IPS DF 19.7 (cell line): ENCODE measurements at places on chromosomes 5 and 9.

DNA sequence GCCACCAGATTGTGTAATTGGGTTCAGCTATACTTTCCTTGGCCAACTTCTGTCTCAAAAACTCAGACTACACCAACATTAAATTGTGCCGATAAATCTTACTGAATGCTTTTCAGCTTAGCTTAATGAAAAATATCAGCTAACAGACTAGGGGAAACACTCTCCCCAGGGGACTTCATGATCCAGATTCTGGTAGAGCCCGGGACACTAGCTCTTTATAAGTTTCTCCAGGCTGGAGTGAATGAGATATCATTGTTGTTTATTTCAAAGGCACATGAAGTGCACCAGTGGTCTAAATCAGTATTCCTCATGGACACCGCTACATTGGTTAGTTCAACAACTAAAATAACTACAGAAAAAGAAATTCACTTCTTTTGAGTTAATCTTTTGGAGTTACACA is 10.5 kb upstream of the LHFPL2 start:
- no peak for DNase-seq

- no peak for DNase-seq
Observed at GRCh38 chr9:129644902-129645301, 3.0 kb upstream of the ASB6 start.

- DNase-seq: no peak
Observed at GRCh38 chr5:75337366-75338021, 474 bp downstream of the HMGCR start.

GRCh38 chr9:98080780-98081179 is 24.2 kb downstream of the NANS start:
- DNase-seq: no peak

GRCh38 chr5:171840066-171840465 is 54.4 kb downstream of the SMIM23 start:
- no peak for DNase-seq

DNA sequence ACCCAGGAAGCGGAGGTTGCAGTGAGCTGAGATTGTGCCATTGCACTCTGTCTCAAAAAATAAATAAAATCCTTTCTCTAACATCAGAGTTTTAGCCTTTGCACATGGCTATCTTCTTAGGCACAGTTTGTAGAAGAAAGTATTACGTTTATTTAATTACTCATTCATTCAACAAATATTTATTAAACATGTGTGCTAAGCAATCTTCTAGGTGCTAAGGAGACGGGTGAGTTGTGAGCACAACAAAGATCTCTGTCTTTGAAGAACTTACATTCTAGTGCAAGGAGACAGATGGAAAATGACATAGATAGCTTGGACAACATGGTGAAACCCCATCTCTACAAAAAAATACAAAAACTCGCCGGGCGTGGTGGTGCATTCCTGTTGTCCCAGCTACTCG is 122.3 kb upstream of the MYO10 start:
- DNase-seq: no peak

DNA sequence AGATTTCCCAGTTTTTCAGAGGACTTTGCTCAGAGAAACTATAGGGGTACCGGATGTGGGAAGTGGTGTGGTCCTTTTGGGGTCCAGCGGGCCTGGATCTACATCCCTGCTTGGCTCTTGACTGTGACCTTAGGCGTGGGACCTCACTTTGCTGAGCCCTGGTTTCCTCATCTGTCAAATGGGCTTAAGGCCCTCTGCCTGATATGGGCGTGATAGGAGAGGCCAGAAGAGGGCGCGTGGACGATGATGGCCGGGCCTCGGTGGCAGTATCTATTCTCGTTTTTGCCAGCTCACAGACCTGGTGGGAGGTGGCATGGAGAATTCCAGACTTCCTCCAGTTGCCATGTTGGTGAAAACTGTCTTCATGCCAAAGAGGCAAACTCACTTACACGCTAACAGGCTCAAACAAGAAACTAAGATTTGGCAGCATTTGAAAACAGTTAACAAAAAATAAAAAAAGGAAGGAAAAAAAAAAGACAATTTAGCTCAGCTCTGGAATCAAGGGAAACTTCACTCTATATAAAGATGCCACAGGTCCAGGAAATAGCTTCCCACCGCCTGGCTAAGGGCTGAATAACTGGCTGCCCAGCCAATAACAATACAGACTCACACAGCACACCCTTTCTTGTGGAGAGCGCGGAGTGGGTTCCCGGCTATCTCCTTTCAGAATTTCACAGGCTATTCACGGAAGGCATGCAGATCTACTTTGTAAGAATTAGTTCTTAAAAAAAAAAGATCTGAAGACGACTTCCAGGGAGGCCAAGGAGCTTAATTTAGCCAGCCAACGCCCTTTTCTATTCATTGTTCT is 1.7 kb downstream of the SH3PXD2B start:
- DNase-seq: no peak
